ENCODE measurements at places on chromosomes 6 and 20.

DNA sequence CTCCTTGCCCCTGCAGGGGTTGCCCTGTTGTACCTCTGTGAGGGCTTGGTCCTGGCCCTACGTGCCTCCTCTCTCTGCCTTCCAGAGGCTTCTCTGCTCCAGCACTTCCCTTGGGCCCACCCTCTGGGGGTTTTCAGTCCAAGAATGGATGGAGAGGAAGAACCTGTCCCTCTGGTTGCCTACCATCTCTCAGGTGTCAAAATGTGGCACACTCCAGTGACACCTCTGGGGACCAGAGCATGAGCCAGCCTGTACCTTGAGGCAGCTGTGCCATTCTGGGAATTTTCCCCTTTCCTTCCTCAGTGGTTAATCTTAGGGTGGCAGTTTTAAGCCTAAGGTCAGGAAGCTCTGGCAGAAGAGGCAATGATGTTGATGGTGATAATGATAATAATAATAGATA, 115.2 kb upstream of the ARMC2 start:
- H3K4me1 ChIP-seq, result peaks cover 30% of the 10 kb centered on the region
- H3K27me3 ChIP-seq, result no peaks in the 10 kb centered on the region
- H3K36me3 ChIP-seq, result no peaks in the 10 kb centered on the region
- no peak overlapping the region for H3K27ac ChIP-seq
- DNase-seq, result no peak

DNA sequence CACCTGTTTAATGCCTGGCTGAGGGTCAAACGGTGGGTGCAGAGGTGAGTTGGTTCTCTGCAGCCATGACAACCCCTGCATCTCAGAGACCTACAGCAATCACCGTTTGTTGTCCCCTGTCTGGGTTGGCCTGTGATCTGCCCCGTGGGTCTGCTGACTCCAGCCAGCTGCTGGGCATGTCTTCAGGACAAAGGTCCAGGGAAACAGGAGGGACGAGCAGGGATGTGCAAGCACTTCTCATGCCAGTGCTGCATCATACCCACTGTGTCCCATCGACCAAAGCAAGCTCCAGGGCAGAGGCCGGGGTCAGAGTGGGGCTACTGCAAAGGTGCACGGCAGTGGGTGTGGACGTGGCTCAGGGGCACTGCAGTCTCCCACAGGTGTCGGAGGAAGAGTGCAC, 150.2 kb downstream of the PHACTR3 start:
- no peaks in the 10 kb centered on the region for H3K4me1 ChIP-seq
- H3K4me3 ChIP-seq, result no peak overlapping the region
- DNase-seq, result no peak
- no peak overlapping the region for H3K27ac ChIP-seq
- no peaks in the 10 kb centered on the region for H3K36me3 ChIP-seq
- H3K27me3 ChIP-seq, result peaks cover 97% of the 10 kb centered on the region

DNA sequence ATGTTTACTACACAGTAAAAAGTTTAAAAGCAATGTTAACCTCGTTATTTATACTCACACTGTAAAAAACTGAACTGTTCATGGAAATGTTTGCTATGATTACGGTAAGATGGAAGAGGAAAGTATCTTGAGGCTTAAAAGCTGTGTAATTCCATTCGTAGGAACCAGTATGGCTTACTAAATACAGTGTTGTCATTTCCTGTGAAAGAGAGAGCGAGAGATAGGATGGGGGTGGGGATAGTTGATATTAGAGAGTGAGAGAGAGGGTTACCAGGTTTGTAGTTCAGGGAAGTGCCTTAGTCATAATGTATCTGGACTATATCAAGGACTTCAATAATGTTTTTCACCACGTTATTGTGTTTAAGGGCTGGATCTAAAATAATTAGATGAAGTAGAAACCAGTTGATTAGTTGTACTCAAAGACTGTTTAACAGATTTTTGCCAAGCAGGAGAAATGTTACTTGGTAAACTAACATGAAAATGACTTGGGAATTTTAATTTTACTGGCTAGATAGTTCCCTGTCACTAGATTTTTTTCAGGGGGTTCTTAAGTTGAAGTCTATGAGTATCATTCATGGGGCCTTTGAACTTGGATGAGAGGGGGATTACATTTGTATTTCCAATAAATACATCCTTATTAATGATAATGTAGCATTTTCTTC, 30.4 kb downstream of the AFDN start:
- peak overlapping the region; percentile 5 for H3K4me3 ChIP-seq
- DNase-seq, result peak; percentile 78
- no peaks in the 10 kb centered on the region for H3K36me3 ChIP-seq
- H3K4me1 ChIP-seq, result peaks cover 31% of the 10 kb centered on the region

DNA sequence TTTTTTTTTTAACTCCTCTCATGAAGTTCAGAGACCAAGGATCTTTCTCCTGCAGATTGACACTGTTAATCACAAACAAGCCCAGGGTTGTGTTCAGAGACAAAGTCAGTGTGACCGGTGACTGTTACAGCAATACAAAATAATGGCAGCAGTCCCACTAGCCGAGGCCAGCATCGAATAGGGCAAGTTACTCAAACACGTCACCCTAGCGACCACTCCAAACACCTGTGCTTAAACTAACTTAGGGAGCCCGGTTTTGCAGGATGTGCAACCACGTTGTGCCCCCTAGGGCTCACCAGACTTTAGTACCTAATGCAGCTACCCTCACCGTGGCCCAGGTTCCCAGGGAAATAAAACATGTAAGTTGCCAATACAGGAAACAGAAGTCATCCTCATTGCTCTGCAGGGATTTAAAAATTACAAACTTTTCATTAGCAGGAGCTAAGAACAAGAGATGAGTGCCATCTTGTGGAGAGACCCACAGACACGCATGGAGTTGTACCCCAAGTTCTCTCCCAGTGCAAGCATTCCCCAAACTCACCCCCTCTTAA, 38.1 kb downstream of the FAM50B start:
- H3K27ac ChIP-seq, result no peak overlapping the region
- peaks cover 10% of the 10 kb centered on the region for H3K4me1 ChIP-seq
- no peaks in the 10 kb centered on the region for H3K36me3 ChIP-seq
- no peak for DNase-seq
- H3K27me3 ChIP-seq, result no peaks in the 10 kb centered on the region
- no peak overlapping the region for H3K4me3 ChIP-seq

Data from MCF 10A (cell line).